ENCODE measurements at places on chromosomes 3 and 15. TPM values are rescaled to one million over a fixed set of nuclear protein-coding genes. Genes with fewer than 3 reads are reported as not detected.

Gene LRTM1
- polyA plus RNA-seq, result not detected

Gene EPB42
- not detected for polyA plus RNA-seq

Gene PARP15
- polyA plus RNA-seq, result not detected

Gene ST3GAL6
- 1.7 TPM for polyA plus RNA-seq

Gene UCN2
- polyA plus RNA-seq, result not detected

Gene DPPA2
- not detected for polyA plus RNA-seq

Gene TNIK
- polyA plus RNA-seq, result 26.3 TPM

Measured in brain (organoid and tissue), 16 donors.